ENCODE measurements at places on chromosomes 11 and 22.
A peak's percentile ranks its signal among the peaks of the same experiment; 100 is the strongest.

DNA sequence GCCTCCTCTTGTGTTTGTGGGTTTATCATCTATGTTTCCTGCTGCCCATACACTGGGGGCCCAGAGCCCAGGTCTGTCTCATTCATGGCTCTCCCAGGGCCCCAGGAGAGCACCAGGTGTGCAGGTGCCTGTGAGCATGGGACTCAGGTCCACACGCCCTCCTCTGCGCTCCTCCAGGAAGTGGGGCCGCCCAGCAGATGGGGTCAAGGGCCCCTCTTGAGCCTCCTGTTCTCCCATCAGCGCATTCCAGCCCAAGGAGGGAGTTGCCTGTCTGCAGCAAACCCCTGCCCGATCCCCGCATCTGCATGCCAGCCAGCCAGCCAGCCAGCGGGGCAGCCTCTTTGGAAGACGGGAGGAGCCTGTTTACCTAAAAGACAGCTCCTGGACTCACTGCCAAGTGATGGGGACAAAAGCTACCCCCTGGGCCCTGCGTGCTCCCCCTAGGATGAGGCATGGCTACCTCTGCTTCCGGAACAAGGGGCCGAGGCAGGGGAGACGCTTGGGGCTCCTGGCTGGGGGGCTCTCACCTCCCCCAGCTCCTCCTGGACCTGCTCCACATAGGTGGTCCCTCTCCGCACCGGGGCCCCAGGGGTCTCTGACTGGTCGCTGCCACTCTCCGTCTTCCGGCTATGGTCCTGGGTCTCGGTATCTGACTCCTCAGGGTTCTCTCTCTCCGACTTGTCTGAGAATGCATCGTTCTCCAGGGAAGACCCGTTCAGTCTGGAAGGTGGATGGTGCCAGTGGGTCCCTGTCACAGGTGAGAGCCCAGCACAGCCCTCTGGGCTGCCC is 49.7 kb upstream of the CARS1 start:
- DNase-seq, result peak; percentile 7

GRCh38 chr11:27571154-27571810 is 64.7 kb upstream of the LIN7C start:
- DNase-seq, result no peak

DNA sequence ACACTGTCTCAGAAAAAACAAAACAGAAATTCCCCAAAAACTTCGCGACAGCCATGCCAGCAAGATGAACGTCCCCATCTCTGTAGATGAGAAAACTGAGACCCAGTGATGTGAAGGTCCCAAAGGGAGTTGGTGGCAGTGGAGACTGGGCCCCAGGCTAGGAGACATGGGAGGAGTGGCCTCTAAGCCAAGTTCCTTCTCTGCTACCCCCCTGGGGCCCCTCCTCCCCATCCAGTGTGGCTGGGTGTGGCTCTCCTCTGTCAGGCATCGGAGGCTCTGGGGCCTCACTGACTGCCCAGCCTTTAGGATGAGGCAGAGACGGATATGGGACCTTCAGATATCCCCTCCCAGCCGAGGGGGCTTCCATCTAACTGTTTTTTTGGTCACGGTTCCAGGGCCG is 9.8 kb downstream of the RELT start:
- DNase-seq, result no peak

- no peak for DNase-seq
Observed at GRCh38 chr11:101913656-101914055, 1.2 kb upstream of the CEP126 start.

GRCh38 chr22:35328472-35328885 is 28.8 kb downstream of the TOM1 start:
- no peak for DNase-seq

DNA sequence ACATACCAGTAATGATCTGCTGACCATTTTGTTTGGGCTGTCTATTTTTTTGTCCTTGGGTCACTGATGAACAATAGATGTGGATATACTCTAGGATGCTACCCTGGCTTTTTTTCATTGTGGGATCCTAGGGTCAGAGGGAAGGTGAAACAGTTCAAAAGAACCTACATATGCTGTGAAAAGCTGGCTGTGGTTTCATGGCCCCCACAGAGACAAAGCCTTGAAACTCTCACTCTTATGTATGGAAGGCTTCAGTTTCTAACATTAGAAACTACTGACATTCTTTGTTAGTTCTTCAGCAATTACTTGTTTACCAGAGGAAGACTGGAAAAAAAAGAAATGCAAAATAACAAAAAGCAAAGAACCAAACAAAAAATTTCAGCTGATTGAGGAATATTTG is 250.7 kb downstream of the FAT3 start:
- DNase-seq, result no peak

- DNase-seq, result peak; percentile 85
Observed at GRCh38 chr11:67437082-67437808, at the start of gene PTPRCAP. Gene PTPRCAP, minus strand, starts transcription at chr11:67437682. Its CDS starts 63 bp downstream, at chr11:67437619.

DNA sequence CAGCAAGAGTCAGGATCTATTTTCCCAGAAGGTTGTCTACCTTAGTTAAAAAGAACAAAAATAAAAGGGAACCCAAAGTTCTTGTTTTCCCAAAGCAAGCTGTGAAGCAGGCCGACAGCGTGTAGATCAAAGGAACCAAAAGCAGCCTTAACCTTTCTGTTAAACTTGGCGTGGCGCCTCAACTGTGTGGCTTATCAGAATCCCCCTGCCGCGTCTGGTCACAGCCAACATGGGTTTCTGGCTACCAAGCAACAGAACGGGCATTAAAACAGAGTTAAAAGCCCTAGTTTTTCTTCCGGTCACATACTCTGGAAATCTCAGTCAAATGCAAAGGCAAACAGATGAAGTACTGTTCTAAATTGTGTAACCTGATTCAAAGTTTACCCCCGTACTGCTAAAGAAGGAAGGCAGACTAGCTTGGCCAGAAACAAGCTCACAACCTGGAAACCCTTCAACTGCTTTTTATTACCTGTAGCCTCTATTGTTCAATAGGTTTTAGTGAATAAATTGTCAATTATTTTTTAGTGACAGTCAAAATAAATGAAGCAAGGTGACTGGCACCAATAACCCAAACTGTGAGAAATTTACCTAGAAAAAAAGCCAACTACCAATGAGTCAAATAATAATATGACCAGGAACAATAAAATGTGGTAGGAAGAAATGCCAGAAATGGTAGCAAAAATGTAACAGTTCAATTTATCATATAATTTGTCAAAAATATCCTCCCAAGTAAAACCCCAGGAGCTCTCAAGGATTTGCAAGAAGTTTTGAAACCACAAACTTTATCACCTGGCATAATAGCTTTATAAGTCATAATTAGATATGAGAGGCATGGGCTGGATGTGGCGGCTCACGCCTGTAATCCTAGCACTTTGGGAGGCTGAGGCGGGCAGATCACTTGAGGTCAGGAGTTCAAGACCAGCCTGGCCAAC is 21.4 kb downstream of the CHKA start:
- DNase-seq, result peak; percentile 31

GRCh38 chr22:36155702-36156101 is 4.9 kb downstream of the APOL3 start:
- no peak for DNase-seq

- no peak for DNase-seq
Observed at GRCh38 chr22:48263791-48264351, 1501.4 kb downstream of the TBC1D22A start.

Measured in activated CD4-positive, alpha-beta memory T cell treated with anti-CD3 and anti-CD28 coated beads for 36 hours (primary cell).